AG09319 (cell line): ENCODE measurements at places on chromosomes 4 and X.

GRCh38 chr4:41635441-41635840, 97.5 kb downstream of the LIMCH1 start:
- no peak for DNase-seq

GRCh38 chr4:36046026-36046425, 198.3 kb downstream of the ARAP2 start:
- DNase-seq = no peak

DNA sequence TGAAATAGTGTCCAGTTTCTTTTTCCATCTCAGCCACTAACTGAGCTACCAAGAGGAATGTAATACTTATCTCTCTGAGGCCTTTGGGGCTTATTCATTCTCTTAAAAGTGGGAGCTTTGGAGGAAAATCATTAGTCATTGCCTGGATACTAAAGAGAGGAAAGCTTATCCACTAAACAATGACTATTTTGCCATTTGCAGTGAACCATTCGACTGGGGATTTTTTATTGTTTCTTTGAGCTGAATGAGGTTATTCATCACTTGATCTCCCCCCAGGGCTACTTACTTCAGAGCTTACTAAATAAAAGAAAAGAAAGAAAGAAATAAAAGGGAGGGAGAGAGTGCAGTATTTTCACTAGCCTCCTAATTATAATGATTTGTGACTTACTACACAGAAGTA, 1329.5 kb upstream of the TENM3 start:
- peak; percentile 63 for DNase-seq

- DNase-seq = no peak
Observed at GRCh38 chr4:89482926-89483595, 175.5 kb upstream of the GPRIN3 start.

GRCh38 chr4:81392164-81392563, 79.5 kb downstream of the RASGEF1B start:
- DNase-seq = no peak

- DNase-seq = no peak
Observed at GRCh38 chr4:186192066-186192612, 772 bp downstream of the CYP4V2 start.

- DNase-seq = peak; percentile 51
Observed at GRCh38 chr4:7210824-7211223, 18.5 kb downstream of the SORCS2 start.

GRCh38 chrX:39669668-39670067, 428.1 kb downstream of the BCOR start:
- DNase-seq = no peak

DNA sequence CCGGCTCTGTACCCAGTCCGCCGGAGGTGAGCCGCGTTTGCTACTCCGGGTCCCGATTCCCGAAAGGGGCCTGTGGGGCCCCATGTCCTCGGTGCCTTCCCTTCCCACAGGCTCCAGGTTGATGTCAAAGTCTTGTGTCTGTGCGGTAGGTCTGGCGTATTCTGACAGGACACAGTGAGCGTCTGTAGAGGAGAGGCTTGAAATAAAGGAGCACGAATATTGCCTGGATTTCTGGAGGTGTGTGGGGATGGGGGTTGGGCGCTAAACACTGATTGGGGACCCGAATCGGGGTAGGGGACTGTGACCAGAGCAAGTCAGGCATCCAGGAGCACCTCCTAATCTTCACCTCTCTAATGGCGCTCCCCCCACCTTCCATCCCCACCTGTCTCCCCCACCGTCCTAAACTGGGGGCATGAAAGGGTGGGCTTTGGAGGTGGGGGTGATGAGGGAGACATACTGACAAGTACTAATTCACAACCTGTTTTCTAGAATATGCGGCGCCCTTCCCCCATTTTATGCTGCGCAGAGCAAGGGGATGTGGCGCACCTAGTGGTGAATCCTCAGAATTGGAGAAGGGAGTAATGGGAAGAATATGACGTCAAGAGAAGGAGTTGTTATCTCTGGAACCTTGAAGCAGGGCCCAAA, 855 bp downstream of the GPRASP2 start:
- no peak for DNase-seq

DNA sequence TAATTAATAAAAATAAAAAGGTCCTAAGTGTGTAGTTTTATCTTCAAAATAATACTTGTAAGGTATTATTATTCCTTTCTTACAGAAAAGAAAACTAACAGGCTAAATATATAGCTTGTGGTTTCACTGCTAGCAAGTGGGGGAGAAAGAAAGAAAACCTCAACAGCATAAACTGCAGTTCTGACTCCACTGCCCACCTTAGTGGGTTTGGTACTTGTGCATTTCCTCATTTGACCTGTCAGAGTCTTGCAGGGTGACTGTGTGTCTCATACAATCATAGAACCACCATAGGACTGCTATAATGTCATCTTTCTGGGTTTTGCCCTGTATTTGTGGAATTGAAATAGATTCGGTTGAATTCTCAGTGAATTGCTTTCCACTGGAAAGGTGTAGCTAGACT, 94.7 kb upstream of the PUDP start:
- DNase-seq = no peak

- no peak for DNase-seq
Observed at GRCh38 chr4:138204507-138204906, 37.6 kb downstream of the SLC7A11 start.

- DNase-seq = no peak
Observed at GRCh38 chrX:34764852-34765361, 107.8 kb upstream of the TMEM47 start.

- no peak for DNase-seq
Observed at GRCh38 chr4:109820563-109820962, 5.0 kb downstream of the GAR1 start.

GRCh38 chrX:18149454-18149853, 71.2 kb downstream of the BEND2 start:
- DNase-seq = no peak

DNA sequence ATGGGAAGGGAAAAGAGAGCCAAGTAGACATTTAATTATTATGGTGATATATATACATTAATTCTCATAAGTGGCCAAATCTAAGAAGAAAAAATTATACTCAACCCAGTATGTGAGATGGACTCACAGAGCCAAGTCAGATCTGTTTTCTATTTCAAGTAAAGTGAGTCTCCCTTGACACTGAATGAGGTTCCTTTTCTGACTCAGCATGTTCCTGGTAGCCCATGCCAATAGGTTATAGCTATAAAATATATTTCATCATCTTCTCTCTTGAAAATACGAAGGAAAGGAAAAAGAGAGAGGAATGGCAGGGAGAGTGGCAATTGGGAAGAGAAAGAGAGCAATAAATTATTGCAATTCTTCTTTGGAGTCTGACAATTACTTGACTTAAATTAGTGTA, 68.8 kb upstream of the GRIA2 start:
- no peak for DNase-seq

DNA sequence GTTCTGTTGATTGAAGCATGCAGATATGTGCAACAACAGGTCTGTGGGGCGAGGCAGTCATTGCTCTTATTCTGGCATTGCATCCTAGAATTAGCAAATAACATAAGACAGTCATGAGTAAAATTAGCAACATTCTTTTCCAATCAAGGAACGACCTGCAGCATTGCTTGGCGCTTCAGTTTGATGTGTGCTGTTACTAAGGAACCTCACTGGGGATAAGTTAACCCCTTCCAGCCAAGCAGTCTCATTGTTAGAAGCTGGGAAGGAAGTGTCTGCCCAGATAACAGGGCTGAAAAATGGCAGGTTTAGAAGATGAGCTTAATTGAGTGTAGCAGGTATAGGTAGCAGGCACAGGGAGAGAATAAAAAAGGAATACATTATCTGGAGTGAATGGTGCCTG, 55.4 kb downstream of the RBM46 start:
- no peak for DNase-seq

DNA sequence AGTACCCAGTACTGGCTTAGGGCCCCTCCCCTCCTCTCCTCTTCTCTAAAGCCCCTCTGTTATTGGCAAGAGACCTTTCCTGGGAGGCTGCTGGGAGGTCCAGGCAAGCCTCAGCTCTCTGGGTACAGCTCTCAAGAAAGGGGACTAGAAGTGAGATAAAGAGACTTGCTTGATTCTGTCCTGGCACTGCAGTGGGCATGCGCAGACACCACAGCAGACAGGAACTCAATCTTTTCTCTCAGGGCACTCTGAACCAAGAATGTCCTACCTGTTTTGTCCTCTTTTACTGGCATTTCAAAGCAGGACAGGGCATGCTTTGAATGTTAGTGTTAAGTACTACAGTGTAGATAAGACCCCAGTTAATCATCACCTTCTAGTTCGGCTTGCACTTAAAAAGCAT, 74.9 kb downstream of the NYX start:
- DNase-seq = no peak

DNA sequence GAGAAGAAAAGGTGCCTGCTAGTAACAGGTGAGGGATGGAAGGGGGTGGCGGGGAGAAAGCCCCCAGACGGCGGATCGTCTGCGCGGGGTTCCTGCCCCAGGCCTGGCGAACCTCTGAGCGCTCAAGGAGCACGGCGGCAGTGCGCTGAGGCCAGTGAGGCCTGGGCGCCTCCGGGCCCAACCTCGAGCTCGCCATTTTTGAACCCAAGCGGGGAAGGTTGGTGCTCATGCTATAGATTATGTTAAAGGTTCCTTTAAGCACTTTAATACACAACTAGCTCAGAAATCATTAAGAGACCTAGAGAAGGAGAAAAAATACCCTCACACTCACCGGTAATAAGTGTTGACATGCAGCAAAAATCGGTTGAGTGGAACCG, 7.9 kb downstream of the PITX2 start:
- DNase-seq = no peak

DNA sequence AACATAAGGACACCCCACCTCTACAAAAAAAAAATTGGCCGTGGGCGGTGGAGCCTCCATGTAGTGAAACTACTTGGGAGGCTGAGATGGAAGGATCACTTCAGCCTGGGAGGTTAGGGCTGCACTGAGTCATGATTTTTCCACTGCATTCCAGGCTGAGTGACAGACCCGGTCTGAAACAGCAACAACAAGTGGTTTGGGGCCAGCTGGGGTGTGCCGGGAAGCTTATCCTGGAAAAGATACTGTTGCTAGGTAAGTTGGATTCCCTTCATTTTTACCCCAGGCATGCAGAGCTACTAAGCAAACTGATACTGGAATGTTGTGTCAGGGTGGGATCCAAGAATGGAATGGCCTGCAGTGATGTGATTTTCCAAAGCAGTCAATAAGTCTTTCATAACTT, 57.0 kb downstream of the XAGE2 start:
- DNase-seq = no peak

- DNase-seq = no peak
Observed at GRCh38 chr4:38101563-38101962, 141.4 kb downstream of the PTTG2 start.

DNA sequence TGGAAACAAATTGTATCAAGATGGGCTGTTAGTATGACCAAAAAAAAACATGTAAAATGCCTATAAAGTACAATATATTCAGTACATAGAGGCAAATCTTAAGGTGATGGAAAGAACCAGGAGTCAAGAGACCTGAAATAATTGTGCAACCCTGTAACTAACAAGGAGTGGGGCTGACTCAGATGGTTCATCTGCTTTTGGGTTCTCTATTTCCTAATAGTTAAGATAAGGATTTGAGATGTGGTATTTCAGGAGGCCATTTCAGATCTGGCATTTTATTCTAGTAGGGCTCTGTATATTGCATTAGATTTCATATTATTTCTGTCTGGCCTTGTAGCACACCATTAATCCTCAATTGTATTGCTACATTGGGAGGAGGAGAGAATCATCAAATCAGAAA, 268.4 kb downstream of the HS3ST1 start:
- DNase-seq = no peak

DNA sequence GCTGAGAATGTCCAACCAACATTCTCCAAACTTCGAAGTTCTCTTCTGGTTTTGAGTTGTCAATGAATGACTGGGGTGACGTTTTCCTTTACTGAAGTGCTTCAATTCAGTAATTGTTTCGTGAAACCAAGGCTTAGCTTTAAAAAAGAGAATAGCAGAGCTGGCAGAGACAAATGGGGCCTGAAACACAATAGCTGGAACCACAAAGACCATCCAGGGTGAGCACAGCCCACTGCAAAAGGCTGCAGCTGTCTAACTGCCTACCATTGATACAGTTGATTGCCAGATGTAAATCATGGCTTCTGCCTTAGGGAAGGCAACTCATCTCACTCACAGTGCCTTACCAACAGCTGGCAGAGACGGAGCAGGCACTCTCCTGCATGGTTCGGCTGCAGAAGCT, 78.7 kb upstream of the ZNF518B start:
- no peak for DNase-seq

GRCh38 chr4:69831646-69832325, 28.2 kb downstream of the SULT1E1 start:
- DNase-seq = no peak

- no peak for DNase-seq
Observed at GRCh38 chrX:39384996-39385395, 583.7 kb downstream of the MID1IP1 start.

DNA sequence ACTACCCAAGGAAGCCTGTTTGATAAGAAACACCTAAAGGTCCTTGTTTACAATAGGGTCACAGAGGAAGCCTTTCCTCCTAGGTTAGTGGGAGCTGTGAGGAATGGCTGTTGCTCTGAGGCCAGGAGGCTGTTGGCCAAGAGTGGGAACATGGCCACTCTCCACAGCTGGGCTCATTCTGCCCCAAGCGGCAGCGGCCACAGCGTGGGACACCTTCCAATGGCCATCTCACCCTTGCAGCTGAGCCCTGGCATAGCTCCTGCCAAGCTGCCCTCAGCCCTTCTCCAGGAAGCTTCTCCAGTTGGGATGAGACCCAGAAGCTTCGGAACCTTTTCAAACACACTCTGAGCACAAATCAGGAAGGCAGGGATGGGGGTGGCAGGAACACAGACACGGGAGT, 111.8 kb upstream of the MAP3K15 start:
- no peak for DNase-seq

- DNase-seq = no peak
Observed at GRCh38 chr4:168197926-168198325, 105.6 kb downstream of the ANXA10 start.
